ENCODE measurements at places on chromosomes 7 and 10. TPM values are rescaled to one million over a fixed set of nuclear protein-coding genes. Genes with fewer than 3 reads are reported as not detected.

- DNase-seq = no peak
These were observed 9.5 kb downstream of the SEPHS1 start for GRCh38 chr10:13338390-13339110.

DNA sequence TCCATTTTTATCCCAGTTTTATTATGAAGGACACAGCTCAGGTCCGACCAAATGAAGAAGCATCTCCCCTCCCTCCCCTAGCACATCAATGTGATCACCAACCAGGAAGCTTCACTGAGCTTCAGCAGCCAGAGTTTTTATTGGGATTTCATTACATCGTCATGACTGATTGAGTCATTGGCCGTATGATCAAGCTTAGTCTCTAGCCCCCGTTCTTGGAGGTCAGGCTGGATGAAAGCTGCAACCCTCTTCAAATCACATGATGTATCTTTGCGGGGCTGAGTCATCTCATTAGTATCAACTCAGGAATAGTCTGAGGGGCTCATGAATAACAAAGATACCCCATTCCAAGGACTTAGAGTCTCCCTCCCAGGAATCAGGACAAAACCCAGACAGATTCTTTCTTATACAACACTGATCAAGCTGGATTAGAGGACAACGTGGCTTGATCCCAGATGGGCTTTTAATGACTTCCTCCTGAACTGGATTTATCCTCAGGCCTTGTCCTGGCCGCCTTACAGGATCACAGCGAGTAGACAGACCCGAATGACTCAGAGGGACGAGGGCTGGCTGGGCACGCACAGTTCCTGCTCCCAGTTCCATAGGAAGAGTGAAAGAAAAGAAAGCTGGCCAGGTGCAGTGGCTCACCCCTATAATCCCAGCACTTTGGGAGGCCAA, 14.5 kb downstream of the LIMK1 start:
- DNase-seq = no peak

DNA sequence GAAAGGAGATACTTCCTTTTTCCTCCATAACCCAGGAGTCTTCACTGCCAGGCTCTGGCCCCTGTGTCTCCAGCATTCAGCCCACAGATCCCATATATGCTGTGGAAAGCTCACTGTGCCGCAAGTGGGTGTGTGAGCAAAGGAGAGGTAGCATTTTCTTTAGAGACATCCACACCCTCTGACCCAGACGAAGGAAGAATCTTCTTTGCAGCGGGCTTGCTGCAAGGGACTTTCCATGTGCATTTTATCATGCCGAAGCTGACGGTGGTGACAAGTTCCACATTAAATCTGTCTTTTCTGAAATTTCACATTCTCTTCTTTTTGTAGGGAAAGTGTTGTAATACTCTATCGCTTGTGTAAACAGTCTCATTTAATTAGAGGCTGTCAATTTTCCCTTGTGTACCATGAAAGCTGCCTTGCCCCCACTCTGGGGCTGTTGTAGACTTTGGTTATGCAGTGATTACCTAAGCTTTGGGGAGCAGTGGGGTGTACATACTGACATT, 409.5 kb downstream of the SUGCT start:
- no peak for DNase-seq

GRCh38 chr7:112302566-112302965, 96.1 kb downstream of the ZNF277 start:
- DNase-seq = no peak

DNA sequence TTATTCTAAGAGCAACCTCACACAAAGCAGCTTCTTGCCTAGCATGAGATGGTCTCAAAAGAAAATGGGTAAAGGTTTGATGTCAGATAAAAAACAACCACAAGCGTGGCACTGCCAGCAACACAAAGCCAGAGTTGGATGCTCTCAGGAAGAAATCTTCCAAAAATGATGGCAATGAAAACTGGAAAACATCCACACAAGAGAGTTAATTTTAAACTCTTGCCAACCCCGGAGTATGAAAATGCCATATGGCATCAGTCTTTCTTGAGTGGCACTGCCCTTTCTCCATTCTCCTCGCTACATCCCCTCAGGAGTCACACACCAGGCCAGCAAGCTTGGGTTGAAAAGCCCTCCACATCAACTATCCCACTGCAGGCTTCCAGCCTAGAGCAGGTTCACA, 41.0 kb downstream of the CADPS2 start:
- no peak for DNase-seq

GRCh38 chr7:25790963-25791362, 361.0 kb upstream of the NFE2L3 start:
- DNase-seq = no peak

- DNase-seq = no peak
These were observed 21.1 kb downstream of the UNC5B start for GRCh38 chr10:71233482-71233892.

DNA sequence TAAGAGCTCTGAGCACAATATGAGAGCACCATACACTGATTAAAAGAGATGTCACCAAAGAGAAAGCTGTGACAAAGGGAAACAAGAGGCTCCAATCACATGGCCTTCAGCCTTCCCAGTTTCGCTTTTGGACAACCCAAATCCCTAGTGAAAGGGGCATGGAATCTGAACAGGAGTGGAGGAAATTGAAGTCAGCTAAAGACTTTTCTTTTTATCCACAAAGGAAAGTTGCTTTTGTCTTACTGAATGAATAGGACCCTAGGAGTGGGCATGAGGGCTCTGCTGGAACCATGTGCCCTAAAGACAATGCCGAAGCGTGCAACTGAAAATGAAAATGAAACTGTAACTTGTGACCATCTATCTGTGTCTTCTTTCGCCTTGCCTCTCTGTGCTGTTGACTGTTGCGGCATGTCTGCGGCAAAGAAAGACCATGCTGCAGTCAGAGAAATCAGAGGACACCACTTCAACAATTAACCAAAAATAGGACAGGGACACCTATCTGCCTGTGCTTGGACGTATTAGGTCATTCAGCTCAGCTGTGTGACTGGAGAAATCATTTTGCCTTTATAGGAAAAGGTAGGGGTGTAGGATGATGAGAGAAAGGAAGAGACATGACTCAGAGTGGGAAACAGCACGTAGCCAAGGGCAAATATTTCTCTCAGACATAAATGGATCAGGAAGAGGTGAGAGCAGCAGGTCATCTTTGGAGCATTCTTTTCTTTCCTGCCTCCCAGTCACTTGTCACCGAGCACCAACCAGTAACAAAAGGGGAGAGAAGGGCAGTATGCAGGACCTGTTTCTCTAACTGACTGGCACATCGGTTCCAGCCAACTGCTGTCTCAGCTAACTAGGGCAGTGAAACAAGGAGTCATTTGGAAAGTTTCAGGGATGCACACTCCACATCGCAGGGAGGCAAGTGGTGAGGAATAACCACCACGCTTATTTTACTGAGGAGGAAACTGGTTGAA, 12.3 kb downstream of the CAV2 start:
- DNase-seq = no peak

DNA sequence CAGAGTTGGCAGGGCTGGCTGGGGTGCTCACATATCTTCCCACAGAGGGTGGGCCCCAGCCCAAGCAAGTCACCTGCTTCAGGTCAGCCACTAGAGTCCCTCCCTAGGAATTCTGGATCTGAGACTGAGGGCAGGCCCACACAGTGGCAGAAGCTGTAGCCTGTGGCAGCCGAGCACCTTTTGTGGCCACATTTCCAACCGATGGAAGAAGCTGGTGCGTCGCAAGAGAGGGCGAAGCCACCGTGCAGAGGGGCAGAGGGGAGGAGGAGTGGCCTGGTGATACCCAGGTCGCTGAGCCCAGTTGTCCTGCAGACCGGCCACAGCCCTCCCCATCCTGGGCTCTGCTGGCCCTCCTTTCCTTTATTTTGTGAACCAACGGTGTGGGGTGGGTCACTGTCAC, 5.3 kb downstream of the POLM start:
- DNase-seq = no peak

GRCh38 chr10:114335614-114336013, 68.7 kb downstream of the AFAP1L2 start:
- no peak for DNase-seq

DNA sequence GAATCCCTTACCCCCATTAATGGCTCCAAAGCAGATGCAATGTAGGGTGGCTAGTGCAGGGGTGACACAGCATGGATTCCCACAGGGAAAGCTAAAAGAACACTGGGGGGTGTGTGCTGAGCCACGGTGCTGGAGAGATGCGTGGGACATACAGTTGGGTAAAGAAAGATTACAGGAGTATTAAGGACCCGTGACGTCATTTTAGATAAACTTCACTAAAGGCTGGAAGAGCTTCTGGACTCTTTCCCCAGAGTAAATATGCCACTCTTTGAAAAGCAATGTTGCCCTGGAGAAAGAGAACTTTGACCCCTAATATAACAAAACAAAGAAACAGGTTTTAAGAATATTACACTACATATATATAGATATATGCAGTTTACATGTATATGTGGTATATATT, 481.5 kb upstream of the VSTM2A start:
- no peak for DNase-seq

- no peak for DNase-seq
These were observed 219.3 kb downstream of the IMMP2L start for GRCh38 chr7:111343017-111343416.

GRCh38 chr10:101123085-101123814, 7.8 kb upstream of the TLX1 start:
- no peak for DNase-seq

DNA sequence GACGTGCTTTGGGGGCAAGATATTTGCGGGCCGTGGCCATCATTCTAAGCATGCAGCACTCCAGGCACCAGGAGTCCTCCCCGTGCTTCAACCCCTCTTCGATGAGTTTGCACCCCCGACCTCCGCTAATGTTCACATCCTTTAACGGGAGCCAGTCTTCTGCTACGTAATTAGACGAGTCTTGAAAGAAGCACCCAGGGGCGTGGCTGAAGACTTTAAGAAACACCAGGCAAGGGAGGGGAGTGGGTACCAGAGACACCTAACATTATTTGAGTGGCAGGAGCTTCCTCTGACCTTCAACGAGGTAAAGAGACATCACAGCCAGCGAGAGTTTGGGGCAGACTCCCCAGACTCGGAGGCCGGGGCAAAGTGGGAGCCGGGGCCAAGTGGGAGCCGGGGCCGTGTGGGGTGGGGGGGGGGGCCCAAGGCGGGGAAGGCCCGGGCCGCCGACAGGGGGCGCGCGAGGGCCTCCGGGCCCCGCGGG, 31.1 kb upstream of the TOMM7 start:
- DNase-seq = no peak

DNA sequence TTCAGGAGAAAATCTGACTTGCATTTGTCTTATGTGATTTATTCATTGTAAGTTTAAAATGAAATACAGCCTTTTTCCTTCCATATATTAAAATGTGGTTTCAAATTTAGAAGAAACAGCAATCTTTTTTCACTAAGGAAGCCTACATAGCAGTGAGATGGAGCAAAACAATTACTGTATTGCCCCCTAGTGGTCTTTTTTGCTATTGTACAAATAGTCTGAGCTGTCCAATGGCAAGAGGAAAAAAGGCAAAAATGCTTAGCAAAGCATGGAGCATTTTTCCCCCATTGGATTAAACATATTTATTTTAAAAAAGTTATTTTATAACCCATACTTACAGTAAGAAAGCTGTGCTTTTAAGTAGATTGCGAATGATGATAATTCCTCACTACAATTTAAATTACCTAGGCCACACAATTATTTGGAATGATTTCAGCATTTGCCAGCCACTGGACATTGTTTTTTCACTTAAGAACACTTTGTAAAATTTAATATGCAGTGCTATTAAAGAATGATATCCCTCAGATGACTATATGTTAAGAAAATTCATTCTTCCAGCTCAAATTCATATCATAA, 119.5 kb downstream of the CPED1 start:
- DNase-seq = no peak

GRCh38 chr7:117017702-117018266, 64.5 kb downstream of the ST7 start:
- no peak for DNase-seq

GRCh38 chr7:11379641-11380040, 406.0 kb downstream of the PHF14 start:
- no peak for DNase-seq

- no peak for DNase-seq
These were observed 9.2 kb downstream of the SGMS1 start for GRCh38 chr10:50614444-50615137.

PMPCB gene
- total RNA-seq = 33.0 TPM

MPP7 gene
- 21.6 TPM for total RNA-seq

OR13A1 gene
- not detected for total RNA-seq

PON1 gene
- total RNA-seq = not detected

DNAJC12 gene
- 11.6 TPM for total RNA-seq
